Upper lobe of right lung (tissue), 1 donor: ENCODE measurements at places on chromosomes 4 and X.

DNA sequence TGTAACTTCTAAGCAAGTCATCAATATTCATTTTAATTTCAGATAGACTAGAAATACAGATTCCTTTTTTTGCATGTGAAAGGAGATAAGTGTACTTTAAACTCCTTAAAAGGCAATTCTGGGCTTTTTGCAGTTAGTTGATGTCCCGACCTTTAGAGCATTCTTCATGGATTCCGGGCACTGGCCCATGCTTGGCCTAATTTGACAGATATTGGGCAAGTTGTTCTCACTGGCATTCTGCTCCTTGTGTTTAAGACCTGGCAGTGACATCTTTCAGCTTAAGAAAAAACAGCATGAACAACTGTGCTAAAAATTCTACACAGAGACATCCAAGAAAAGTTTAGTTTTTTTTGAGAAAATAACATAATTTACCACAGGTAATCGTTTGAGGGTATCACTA is 1037.2 kb downstream of the PCDH18 start:
- DNase-seq: no peak

DNA sequence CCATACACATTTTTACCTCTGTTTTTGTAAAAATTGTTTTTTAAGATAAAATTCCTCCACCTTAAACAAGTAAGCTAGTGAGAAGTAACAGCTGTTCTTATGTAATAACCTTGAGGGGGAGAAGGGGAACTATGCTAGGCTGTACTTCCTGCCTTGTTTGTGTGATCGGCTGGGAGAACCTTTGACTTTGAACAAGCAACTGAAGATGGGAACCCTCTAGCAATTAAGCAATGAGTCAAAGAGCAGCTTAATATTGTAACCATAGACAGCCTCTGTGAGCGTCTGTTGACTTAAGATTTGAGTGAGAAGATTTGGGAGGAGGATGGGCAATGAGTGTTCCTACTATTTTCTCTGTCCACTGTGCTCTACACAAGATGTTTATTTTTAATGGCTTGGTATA is 135.1 kb downstream of the SCLT1 start:
- DNase-seq: no peak

GRCh38 chr4:48603366-48604003 is 113.4 kb downstream of the ZAR1 start:
- DNase-seq: no peak

- DNase-seq: no peak
Measured at GRCh38 chr4:182513587-182514291, 270.5 kb downstream of the TENM3 start.

DNA sequence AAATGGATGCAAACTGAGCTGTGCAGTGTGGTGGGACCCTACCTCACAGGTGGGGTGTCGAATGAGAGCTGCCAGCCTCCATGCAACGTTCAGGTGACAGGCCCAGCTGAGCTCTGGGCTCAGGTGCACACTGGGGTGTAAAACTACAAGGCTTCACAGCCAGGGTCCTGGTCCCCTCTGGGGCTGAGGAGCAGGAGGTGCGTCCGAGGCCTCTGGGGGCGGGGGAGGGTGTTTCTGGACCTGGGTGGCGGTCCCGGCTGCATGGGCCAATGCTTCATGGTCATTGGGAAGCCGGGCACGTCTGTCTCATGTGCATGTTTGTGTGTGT is 26.5 kb upstream of the SORCS2 start:
- peak; percentile 51 for DNase-seq

DNA sequence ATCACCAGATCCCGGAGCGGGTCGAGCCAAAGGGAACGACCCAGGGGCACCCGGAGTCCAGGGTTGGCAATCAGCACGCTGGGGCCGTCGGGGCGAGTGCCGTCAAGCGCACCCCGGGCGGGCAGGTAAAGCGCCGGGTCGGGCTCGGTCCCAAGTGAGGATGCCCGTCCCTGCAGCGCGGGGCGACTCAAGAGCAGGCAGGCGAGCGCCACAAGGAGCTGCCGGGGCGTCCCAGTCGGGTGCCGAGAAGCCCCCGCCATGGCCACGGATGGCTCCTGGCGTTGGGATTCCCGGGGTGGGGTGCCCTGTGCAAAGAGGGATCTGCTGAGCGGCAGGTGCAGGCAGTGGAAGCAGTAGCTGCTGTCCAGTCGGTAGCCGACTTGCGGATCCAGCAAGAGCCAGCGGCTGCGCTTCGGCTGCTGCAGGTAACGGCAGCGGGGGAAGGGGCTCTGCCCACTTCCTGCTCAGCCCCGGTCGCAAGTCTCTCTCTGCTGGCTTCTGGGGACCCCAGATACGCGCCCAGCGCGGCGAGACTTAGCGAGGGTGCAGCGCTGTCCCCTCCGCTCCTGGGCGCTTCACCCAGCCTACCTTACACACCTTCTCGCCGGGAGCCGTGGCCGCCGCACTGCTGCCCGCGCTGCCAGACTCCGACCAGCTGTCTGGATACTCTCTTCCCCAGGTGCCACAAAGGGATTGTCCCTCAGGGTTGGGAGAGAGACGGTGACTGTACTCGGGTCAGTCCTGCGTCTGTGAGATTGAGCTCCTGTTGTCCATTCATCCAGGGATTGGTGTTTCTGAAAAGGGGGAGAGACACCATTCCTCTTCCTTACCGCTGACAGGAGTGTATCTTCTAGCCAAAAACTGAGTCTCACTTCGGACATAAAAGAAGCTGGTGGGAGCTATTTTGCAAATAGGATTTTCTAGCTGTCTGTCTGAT is at the start of gene FREM3:
Gene FREM3 (minus strand): TSS at position 260 of the 937 bp plus-strand sequence. CDS start 0 bp downstream, at position 260.
- DNase-seq: peak; percentile 64

GRCh38 chrX:13666836-13667235 is 13.9 kb downstream of the TCEANC start:
- DNase-seq: no peak

DNA sequence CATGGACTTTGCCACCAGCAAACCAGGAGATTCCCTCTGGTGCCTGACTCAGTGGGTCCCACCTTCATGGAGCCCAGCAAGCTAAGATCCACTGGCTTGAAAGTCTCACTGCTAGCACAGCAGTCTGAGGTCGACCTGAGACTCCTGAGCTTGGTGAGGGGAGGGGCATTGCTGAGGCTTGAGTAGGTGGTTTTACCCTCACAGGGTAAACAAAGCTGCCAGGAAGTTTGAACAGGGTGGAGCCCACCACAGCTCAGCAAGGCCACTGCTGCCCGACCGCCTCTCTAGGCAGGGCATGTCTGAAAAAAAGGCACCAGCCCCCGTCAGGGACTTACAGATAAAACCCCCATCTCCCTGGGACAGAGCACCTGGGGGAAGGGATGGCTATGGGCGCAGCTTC is 28.1 kb downstream of the FAM9A start:
- DNase-seq: no peak

- DNase-seq: no peak
Measured at GRCh38 chr4:2248821-2249261, 6.9 kb upstream of the HAUS3 start.

- DNase-seq: peak; percentile 96
Measured at GRCh38 chrX:101931488-101932248, at the start of gene ZMAT1. ZMAT1 (minus strand) TSS chrX:101932027; CDS start chrX:101932008, 19 bp downstream.

- DNase-seq: no peak
Measured at GRCh38 chr4:90152024-90152423, 24.8 kb downstream of the CCSER1 start.

DNA sequence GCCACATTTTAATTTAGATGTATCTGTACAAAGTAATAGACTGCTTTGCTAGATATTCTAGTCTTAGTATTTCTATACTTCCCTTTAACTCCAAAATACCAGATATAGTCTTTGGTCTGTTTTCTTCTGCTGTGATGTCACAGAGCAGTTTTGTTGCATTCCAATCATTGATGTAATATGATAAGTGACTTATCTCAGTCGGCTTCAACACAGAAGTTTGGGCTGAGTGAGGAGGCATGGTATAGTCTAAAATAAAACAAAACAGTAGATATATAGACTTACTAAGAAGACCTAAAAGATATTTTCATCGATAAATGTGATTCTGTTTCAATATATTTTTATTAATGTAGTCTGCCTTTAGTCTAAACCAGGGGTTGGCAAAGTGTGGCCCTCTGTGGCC is 169.9 kb downstream of the DCK start:
- DNase-seq: no peak

DNA sequence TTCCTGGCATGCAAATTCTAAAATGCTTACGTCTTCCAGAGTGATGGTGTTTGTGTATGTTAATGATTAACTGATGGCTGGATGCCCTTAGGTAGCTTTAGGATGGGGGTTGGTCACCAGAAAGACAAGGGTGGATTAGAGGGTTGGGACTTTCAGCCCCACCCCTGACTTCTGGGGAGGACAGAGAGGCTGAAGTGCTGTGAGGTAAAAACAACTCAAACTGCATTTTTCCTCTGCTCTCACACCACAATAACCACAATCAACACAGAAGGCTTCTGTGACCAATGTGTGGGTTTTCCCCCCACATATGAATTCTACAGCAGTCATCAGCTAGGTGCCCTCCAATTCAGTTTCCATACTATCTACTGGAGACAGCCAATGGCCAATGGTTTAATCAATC is 18.7 kb upstream of the DDIT4L start:
- DNase-seq: no peak

- DNase-seq: no peak
Measured at GRCh38 chrX:46831765-46832327, 5.0 kb upstream of the RP2 start.

- DNase-seq: no peak
Measured at GRCh38 chr4:148434075-148434773, 8.0 kb downstream of the NR3C2 start.

GRCh38 chr4:15729910-15730533 is 27.2 kb downstream of the BST1 start:
- DNase-seq: no peak

DNA sequence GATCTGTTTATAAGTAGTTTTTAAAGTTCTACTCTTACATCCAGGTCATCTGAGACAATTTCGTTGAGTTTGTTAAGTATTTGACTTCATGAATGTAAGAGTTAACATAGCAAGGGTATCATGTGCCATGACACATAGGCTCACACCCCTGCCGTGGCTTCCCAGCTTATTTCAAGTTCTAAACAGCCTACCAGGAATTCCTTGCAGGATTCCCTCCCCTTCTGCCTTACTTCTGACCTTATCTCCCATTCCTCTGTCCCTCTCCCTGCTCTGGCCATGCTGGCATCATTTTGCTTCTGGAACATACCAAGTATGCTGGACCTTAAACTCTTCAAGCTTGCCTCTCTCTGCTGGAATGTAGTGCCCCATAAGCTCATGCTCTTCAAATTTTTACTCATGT is 369.9 kb upstream of the PCDH7 start:
- DNase-seq: no peak

DNA sequence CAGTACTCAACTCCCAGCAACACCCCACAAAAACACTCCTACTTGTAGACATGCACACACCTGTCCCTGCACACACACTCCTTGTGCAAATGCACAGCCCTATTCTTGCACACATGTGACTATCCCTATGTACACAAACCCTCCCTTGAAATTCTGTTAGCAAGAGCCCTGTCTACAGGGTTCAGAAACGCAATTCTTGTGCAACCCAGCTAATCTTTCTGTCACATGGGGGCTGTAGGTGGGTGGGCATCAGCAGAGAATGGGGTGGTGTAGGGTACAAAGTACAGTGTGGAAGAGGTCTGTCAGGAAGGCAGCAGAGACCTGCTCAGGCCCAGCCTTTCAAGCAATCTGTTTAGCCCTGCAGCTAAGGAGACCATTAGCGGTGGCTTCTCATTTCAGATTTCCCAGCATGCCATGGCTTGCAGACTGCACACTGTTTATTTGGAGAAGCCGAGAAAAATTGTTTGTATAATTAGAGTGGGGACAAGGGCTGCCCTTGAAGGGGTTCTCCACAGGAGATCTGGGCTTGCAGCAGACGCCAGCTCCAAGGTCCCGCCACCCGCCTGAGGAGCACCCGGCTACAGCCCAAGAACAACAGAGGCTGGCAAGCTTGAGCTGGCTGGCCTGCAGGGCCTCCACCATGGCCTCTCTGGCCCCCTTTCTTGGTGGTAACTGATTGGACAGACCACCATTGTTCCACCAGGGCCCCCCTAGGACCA is 144.0 kb upstream of the PJA1 start:
- DNase-seq: no peak
